ENCODE measurements at places on chromosomes 11 and 22.

DNA sequence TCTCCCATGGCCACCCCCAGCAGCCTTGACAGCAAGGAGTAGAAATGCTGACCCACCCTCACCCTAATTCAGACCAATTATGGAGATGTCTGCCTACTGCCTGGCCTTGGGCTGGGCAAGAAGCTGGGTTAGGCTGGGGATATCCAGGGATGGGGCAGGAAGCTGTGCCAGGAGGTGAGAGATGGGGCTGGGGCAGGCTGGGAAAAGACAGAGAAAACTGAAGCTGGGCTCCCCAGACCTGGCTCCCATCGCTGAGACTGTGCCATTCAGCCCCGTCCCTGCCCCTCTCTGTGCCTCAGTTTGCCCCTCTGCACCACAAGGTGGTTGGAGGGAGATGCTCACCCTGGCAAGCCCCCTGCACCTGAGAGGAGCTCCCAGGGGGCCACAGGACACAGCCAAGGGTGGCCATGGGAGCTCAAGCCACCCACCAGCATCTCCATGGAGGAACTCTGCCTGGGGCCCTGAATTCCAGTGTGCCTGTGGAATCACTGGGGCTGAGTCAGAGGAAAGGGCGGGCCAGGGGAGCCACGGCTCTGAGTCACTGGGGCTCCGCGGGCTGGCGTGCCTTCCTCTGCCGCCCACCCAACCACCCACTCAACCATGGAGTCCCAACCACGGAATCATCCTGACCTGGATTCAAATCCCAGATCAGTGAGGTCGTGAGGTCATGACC is 6.0 kb upstream of the CARD10 start:
- DNase-seq: no peak

- DNase-seq: no peak
Observed at GRCh38 chr22:20559174-20559760, 51.9 kb downstream of the MED15 start.

GRCh38 chr11:22456993-22457762 is 119.0 kb downstream of the SLC17A6 start:
- no peak for DNase-seq

- DNase-seq: no peak
Observed at GRCh38 chr11:77107950-77108349, 5.3 kb downstream of the OMP start.

DNA sequence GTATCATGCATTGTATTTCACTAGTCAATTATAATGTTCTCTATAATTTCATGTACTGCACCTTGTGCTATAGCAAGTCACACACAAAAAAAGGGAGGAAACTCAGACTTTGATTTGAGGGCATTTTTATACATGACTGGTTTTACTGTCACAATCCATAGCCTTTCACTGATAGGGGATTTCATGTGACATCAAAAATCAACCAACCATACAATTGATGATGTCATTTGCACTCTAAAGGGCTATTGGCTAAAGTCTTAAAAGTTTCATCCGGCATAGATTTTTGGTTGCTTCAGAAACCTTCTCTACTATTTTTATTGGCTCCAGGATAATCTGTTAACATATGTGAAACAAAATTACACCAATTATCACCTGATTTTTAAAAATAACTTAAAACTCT is 237.8 kb downstream of the DCDC1 start:
- DNase-seq: no peak

DNA sequence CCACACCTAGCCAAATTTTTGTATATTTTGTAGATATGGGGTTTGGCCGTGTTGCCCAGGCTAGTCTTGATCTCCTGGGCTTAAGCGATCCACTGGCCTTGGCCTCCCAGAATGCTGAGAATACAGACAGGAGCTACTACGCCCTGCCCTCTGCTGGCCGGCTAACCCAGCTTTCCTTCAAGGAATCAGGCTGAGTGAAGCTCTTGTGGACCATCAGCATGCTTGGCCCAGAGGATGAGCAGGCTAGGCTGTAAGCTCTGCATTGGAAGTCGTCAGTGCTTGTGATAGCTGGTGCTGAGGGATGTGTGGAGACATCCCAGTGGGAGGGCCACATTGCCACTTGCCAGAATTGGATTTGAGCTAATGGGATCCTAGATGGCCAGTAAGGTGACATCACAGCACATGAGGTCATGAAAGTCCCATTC is 60.6 kb downstream of the MED15 start:
- no peak for DNase-seq

GRCh38 chr11:66729447-66729846 is 431 bp upstream of the SPTBN2 start:
- no peak for DNase-seq

- no peak for DNase-seq
Observed at GRCh38 chr11:44188643-44189042, 93.2 kb downstream of the EXT2 start.

DNA sequence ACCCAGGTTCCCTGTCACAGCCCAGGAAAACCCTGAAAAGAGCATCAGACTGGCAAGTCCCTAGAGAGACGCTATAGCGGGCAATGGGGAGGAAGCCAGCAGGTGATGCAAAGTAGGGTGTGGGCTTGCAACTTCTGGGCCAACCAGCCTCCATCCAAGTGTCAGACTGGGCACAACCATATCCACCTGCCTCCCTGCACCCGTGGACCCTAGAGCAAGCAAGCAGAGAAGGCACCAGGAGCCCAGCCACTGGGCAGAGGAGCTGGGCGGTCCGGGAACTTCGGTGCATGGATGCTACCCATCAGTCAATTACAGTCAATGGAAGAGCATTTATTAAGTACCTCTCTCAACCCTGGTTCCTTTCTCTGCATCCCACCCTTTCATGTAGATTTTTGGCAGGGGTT is 2.8 kb downstream of the NECTIN1 start:
- no peak for DNase-seq

GRCh38 chr11:14308114-14308896 is 50.7 kb downstream of the RRAS2 start:
- peak; percentile 41 for DNase-seq

DNA sequence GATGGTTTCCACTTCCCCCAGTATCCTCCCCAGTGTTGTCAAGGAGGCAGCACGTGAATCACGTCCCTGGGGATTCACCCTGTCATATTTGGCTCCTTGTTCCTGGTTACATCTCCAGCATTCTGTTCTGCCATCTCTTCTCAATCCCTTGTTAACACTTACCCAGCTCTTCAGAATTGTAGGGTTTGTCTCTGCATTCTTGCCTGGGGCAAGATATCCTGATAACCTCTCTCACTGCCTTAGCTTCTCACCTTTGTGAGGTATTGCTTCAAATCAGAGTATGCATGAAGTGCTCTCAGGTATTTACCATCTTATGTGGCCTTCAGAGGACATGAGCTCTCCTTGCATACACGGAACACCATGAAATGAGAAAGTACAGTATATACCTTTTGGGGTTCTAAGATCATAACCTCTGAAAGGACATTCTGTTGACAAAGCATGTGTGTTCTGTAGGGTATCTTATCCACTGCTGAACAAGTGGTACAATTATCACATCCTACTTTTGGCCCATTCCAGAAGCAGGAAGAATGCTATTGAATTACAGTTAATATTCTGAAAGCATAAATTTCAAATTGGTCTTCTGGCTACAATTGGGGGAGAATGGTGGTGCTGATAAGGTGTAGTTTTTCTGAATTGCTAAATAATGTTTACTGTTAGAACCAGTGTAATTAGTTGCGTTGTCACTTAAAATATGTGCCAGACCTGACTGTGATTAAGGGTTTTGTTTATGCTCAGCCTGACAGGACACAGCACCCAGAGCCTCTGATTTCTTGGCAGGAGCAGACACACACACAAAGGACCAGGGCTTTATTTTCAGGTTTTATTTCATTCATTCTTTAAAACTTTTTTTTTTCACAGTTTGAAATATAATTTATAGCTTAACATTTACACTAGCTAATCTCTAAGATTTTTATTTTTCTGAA is 32.7 kb downstream of the VSTM5 start:
- DNase-seq: no peak

All from CD4-positive, alpha-beta T cell treated with Interleukin-12 subunit alpha and Interleukin-12 subunit beta, for 1 hour (primary cell).